Osteoblast (primary cell): ENCODE measurements at places on chromosomes 7 and 10. TPM values are rescaled to one million over a fixed set of nuclear protein-coding genes. Genes with fewer than 3 reads are reported as not detected.

RGR gene
- total RNA-seq, result not detected in 2 replicates

RNF148 gene
- 0.72 and 1.2 TPM in 2 replicates for total RNA-seq

MINDY4 gene
- total RNA-seq, result 8.5 and 10.5 TPM in 2 replicates

LRRC4 gene
- total RNA-seq, result 0.29 and 0.72 TPM in 2 replicates

PAX2 gene
- total RNA-seq, result not detected in 2 replicates

ITIH5 gene
- 0.88 and 2.2 TPM in 2 replicates for total RNA-seq
